ENCODE measurements at places on chromosomes 7 and 10.

DNA sequence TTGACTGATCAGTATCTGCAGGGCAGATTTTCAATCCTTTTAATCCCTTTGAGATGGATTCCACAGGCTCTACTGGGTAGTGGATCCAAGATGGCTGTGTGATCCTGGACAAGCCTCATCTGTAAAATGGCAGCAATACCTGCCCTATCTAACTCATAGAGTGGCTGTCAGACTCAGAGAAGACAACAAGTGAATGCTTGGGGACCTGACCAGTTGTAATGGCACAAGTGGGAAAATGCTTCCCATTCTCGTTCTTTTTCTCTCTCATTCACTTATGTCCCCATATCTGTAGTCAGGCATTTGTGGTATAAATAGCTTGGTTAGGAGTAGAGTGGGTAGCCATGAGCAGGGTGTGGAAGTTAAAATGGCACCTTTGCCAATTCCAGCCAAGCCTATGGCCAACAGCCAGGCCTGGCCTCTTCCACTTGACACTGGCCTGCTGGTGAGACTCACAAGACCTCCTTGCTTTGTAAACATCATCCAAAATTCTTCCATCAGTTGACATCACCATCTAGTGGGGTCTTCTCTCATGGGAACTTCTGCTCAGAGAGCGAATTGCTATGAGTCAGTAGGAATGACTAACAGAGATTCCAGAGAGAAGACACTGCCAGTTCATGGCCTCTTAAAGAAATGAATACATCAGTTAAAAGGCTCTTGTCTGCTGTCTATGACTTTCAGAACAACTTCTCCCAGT, 150.1 kb downstream of the PLPP4 start:
- no peak for DNase-seq

DNA sequence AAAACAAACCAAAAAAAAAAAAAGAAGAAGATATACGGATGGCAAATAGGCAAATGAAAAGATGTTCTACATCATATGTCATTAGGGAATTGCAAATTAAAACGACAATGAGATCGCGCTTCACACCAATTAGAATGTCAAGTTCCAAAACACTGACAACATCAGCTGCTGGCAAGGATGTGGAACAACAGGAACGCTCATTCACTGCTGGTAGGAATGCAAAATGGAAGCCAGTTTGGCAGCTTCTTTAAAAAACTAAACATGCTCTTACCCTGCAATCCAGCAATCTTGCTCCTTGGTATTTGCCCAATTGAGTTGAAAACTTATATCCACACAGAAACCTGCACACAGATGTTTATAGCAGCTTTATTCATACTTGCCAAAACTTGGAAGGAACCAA, 34.8 kb downstream of the CALML5 start:
- no peak for DNase-seq

- peak; percentile 33 for DNase-seq
Observed at GRCh38 chr10:100750291-100751210, 5.2 kb downstream of the PAX2 start.

GRCh38 chr7:80916770-80917741, 1.8 kb downstream of the SEMA3C start:
- no peak for DNase-seq

GRCh38 chr10:120657371-120657770, 193.8 kb upstream of the WDR11 start:
- no peak for DNase-seq

DNA sequence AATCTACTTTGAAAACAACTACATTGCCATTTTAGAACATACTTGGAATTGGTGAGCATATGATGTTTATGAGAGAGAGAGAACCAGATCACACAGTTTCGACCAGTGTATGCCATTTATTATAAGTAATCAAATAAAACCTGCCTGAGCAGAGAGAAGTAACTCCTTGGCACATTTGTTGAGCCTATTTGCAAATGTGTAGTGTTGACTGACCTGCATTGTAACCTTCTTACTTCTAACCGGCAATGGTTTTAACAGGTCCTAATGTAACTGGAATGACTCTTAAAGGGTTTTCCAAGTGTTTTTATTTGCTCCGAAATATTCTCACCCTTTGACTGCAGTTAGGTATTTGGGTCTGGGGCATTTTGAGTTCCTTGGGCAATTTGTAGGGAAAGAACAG, 167.6 kb downstream of the POU6F2 start:
- no peak for DNase-seq

DNA sequence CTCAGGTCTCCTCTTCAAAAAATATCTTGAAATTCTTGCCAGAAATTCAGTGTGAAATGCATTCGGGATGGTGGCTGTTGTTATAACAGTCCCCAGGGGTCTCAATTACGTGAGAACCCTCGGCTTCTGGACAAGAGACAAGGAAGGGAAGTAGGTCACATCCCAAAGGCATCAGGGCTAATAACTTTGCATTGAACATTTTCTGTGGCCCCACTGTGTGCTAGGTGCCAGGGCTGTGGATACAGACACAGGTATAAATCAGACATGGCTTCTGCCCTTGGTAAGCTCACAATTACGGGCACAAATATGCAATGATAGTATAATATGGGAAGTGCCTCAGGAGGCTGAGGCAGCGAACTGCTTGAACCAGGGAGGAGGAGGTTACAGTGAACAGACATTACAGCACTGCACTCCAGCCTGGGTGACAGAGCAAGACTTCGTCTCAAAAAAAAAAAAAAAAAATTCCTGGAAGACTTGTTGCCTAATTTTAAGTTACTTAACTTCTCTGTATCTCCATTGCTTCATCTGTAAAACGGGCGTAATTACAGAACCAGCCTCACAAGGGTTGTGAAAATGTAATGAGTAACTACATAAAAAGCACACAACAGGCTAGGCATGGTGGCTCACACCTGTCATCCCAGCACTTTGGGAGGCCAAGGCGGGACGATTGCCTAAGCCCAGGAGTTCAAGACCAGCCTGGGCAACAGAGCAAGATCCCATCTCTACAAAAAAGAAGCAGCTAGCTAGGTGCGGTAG, 2.5 kb upstream of the RHBDD2 start:
- no peak for DNase-seq

- no peak for DNase-seq
Observed at GRCh38 chr7:12322903-12323300, 80.8 kb downstream of the VWDE start.

DNA sequence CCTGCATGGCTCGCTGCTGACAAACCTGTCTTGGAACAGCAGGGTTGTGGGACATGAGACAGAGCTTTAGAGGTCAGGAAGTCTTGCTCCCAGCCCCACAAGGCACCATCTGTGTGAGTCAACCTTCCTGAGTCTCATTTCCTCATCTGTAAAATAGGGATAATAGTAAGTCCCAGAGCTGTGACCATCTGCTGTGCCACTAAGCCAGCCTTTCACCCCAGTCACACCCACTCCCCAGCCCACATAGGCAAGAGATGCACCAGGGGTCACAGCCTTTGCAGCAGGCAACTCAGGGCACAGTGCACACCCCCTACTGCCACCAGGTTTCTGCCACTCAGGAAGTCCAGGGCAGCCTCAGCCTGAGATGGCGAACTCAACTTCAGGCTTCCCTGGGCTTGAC, 29.4 kb upstream of the CDH23 start:
- DNase-seq = no peak

- no peak for DNase-seq
Observed at GRCh38 chr7:130894146-130894908, 160.3 kb upstream of the KLF14 start.

- DNase-seq = no peak
Observed at GRCh38 chr7:19248681-19249080, 103.5 kb upstream of the FERD3L start.

GRCh38 chr10:93436591-93437085, 45.5 kb downstream of the MYOF start:
- peak; percentile 79 for DNase-seq

GRCh38 chr7:8436965-8437364, 3.6 kb downstream of the NXPH1 start:
- no peak for DNase-seq

DNA sequence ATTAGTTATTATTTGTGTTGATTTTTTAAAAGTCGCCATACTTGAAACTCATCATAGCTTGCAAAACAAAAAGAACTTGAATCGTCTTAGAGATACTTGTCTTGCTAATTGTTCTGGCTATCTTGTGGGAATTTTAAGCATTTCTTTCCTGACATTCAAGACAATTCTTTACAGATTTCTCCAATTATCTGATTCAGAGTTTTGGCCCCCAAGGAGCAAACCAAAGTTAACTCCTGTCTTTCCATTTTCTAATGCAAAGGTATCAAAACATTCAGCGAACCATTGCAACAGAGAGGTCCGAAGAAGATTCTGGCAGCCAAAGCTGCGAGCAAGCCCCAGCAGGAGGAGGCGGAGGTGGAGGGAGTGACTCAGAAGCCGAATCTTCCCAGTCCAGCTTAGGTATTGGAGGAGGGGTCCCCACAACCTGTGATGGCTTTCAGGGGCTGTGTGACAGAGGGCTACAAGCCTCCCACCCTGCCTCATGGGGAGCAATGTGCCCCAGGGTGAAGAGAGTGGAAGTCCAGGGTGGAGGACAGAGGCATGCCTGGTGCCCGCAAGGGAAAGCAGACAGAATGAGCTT, 119.4 kb upstream of the STK17A start:
- DNase-seq = no peak

GRCh38 chr7:102404005-102404861, 8.1 kb downstream of the PRKRIP1 start:
- no peak for DNase-seq

DNA sequence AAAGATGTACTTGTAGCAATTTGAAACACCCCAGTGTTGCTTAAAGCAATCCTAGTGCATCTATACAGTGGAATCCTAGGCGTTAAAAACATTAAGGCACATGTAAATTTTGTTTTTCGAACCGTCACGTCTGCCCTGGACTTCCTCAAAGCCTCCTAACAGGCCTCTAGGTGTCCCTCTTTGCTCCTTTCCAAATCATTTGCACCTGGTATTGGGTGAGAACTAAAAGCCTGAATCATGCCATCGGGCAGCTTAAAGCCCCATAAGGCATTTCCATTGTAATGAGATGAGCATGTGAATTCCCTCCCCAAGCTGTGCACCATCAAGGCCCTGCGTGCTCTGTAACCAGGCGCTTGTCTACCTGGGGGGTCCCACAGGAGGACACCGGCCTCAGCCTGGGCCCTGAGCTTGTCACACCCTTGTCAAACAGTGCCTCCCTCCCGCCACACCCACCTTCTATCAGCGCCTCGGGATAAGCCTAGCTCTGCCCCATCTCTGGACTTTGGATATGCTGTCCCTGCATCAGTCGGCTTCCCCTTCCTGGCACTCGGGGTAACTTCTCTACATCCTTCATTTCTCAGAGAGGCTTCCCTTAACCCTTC, 89.2 kb downstream of the WDR11 start:
- no peak for DNase-seq

GRCh38 chr7:32500922-32501341, 5.6 kb downstream of the AVL9 start:
- DNase-seq = no peak

GRCh38 chr7:141102436-141102835, 28.6 kb downstream of the TMEM178B start:
- DNase-seq = no peak

DNA sequence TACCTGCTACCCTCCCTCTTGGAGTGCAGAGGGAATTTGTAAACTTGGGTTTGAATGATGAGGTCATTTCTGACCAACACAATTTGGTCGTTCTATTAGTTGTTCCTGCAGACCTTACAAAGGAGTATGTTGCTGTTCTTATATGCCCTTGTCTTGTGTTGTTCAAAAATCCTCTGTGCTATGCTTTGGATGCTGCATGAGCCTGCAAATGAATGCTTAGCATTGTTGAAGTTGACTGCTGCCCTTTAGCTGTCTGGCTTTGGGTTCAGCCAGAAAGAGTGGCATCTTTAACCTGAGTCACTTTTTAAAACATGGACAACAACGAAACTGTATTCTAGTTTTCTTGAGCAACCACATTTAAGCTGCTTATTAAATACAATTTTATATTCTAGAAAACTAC, 80.3 kb downstream of the SND1 start:
- DNase-seq = no peak

DNA sequence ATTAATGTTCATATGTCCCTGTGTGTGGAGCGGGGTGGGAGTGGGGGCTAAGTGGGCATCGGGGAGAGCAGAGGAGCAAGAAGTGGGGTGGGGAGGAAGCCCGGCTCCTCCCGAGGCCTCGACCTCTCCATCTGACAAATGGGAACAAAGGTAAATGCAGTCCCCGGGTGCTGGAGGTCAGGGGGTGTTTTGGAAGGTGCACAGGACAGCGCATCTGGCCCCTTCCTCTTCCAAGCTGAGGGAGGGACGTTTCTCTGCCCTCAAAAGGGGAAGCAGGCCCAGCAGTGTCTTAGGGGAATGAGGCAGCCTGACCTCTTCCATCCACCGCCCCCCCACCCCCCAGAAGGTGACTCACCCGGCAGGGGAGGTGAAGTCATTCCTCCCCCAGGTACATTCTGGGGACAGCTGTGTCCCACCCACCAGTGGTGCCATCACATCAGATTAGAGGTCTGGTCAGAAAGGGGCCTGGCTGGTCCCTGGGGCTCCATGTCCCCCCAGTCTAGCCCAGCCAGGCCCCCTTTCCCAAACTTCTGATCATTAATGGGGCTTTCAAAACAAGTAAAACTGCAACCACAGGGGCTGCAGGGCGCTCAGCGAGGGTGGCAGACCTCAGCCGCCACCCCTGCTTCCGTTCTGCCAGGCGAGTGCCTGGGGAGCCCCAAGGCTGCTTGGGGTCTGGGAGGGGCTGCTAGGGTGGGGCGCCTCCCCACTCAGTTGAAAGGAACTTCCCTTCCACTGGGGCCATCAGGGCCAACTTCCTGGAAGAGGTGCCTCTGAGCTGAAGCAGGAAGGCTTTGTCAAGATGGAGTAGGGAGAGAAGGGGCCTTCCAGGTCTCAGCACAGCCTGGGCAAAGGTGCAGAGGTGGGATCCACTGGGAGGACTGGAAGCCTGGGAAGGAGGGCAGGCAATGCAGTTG, 10.8 kb downstream of the LFNG start:
- DNase-seq = peak; percentile 50

DNA sequence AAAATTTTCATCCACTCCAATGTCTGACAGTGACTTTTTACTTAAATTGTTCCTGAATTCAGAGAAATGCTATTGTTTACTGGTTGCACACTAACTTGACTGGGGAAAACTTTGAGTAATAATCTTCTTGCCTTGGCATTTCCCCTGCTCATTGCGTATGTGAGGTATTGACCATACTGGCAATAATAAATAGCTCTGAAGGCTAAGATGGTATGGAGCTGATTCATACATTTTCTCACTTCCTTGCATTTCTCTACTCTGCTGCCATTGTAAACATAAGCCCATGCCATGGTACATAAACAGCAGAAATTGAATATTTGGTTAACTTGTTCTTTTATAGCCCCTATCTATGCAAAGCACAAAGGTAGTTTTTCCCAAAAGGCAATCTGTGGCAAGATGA, 290.0 kb downstream of the RNLS start:
- DNase-seq = no peak
